Stimulated activated CD4-positive, alpha-beta T cell treated with anti-CD3 and anti-CD28 coated beads, Interleukin-4, amount 100 ng/mL, for 4 hours (primary cell): ENCODE measurements at places on chromosomes 12 and 14.

- DNase-seq, result no peak
These were observed 40.2 kb downstream of the TAOK3 start for GRCh38 chr12:118332511-118332910.

DNA sequence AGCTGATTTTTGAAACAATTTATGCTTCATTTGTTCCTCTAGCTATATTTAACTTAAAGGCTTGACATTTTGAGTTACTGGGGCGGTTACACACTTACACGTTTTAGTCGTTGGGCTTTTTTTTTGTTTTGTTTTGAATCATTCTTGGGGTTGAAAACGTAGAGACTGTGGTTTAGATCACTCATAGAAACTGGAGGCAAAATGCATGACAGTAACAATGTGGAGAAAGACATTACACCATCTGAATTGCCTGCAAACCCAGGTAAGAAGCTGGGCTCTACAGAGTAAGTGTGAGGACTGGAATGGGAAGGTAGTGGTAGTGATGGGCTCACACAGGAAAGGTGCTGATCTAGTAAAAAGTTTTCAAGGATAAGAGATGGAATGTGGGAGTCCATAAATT lies at the start of gene CLEC2D:
TSS of gene CLEC2D (plus strand) at position 180 of the 400 bp plus-strand sequence. CDS start at position 202, 22 bp downstream.
- no peak for DNase-seq

GRCh38 chr12:47777741-47778558 lies 4.9 kb downstream of the SLC48A1 start:
- no peak for DNase-seq

- no peak for DNase-seq
These were observed 19.1 kb downstream of the ANKRD9 start for GRCh38 chr14:102490456-102490855.

GRCh38 chr12:67927815-67928214 lies 61.4 kb upstream of the IFNG-AS1 start:
- DNase-seq, result no peak

DNA sequence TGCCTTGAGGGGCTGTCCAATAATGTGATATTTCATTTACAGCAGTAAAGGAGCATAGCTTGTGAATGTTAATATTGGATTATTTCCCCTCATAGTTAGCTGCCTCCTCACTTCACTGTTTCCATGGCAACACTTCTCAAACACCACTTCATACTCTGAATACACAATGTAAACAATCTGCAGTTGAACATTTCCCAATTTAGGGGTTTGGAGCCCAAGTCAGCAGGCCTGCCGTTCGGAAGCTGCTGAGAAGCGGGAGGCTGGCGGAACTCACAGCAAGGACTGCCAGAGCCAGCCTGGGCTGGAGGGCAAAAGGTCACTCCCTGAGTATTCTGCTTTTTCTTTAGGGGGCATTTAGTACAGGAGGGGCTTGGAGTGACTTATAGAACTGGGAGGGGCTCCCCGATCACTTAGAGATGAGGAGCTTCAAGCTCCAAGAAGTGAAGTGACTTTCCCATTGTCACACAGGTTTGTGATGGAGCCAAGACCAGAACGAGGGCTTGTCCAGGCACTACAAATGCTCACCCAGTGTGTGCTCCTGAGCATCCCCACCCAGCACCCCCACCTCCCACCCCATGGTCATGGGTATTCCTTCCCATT lies 12.1 kb upstream of the SLC24A4 start:
- DNase-seq, result no peak
